ENCODE measurements at places on chromosomes 4 and X. TPM values are rescaled to one million over a fixed set of nuclear protein-coding genes. Genes with fewer than 3 reads are reported as not detected.

The PDZD4 gene
- 0.03 TPM for polyA plus RNA-seq

The GUCY1B1 gene
- polyA plus RNA-seq, result 0.06 TPM

The HMX1 gene
- polyA plus RNA-seq, result not detected

The FABP2 gene
- not detected for polyA plus RNA-seq

The GAB3 gene
- polyA plus RNA-seq, result 0.04 TPM

The ASB12 gene
- not detected for polyA plus RNA-seq

The DMP1 gene
- polyA plus RNA-seq, result not detected

The SSX2 gene
- not detected for polyA plus RNA-seq

The NMU gene
- 0.69 TPM for polyA plus RNA-seq

The HAND2 gene
- not detected for polyA plus RNA-seq

The PITX2 gene
- polyA plus RNA-seq, result 15.4 TPM

The MTMR8 gene
- polyA plus RNA-seq, result 0.93 TPM

The CT45A5 gene
- polyA plus RNA-seq, result not detected

The MAGEB2 gene
- polyA plus RNA-seq, result not detected

The GPM6B gene
- 0.01 TPM for polyA plus RNA-seq

The TBC1D8B gene
- polyA plus RNA-seq, result 1.4 TPM

The PPP4R3C gene
- polyA plus RNA-seq, result not detected

The TXK gene
- not detected for polyA plus RNA-seq

The CCDC149 gene
- polyA plus RNA-seq, result 2.5 TPM

The PCDH11X gene
- polyA plus RNA-seq, result not detected

The DOCK11 gene
- polyA plus RNA-seq, result 6.1 TPM

The PRR32 gene
- polyA plus RNA-seq, result not detected

The MTTP gene
- 0.01 TPM for polyA plus RNA-seq

The ADH6 gene
- not detected for polyA plus RNA-seq

The ATP6AP1 gene
- polyA plus RNA-seq, result 64.2 TPM

The OCRL gene
- 7.9 TPM for polyA plus RNA-seq

The MGST2 gene
- 49.9 TPM for polyA plus RNA-seq

The PRDX4 gene
- 140 TPM for polyA plus RNA-seq

The SORCS2 gene
- polyA plus RNA-seq, result 0.04 TPM

The BCORL1 gene
- 1.2 TPM for polyA plus RNA-seq

The CENPVL2 gene
- polyA plus RNA-seq, result not detected

The FANCB gene
- 3.0 TPM for polyA plus RNA-seq

The PPP1R2C gene
- polyA plus RNA-seq, result not detected

The TSPAN7 gene
- polyA plus RNA-seq, result 0.32 TPM

The SSX7 gene
- not detected for polyA plus RNA-seq

The CLDN34 gene
- not detected for polyA plus RNA-seq

The NKX3-2 gene
- 0.08 TPM for polyA plus RNA-seq

The CT45A6 gene
- polyA plus RNA-seq, result not detected

The GPC3 gene
- 0.06 TPM for polyA plus RNA-seq

The CENPU gene
- 32.7 TPM for polyA plus RNA-seq

The GPR78 gene
- polyA plus RNA-seq, result not detected

The FMR1NB gene
- not detected for polyA plus RNA-seq

The ARMCX1 gene
- polyA plus RNA-seq, result 12.1 TPM

The AFP gene
- 0.57 TPM for polyA plus RNA-seq

Data from foreskin keratinocyte (primary cell).